MV-4-11 (cell line): ENCODE measurements at places on chromosomes 6 and 20.

GRCh38 chr6:90350689-90351554 is 54.3 kb upstream of the BACH2 start:
- DNase-seq: peak; percentile 94

DNA sequence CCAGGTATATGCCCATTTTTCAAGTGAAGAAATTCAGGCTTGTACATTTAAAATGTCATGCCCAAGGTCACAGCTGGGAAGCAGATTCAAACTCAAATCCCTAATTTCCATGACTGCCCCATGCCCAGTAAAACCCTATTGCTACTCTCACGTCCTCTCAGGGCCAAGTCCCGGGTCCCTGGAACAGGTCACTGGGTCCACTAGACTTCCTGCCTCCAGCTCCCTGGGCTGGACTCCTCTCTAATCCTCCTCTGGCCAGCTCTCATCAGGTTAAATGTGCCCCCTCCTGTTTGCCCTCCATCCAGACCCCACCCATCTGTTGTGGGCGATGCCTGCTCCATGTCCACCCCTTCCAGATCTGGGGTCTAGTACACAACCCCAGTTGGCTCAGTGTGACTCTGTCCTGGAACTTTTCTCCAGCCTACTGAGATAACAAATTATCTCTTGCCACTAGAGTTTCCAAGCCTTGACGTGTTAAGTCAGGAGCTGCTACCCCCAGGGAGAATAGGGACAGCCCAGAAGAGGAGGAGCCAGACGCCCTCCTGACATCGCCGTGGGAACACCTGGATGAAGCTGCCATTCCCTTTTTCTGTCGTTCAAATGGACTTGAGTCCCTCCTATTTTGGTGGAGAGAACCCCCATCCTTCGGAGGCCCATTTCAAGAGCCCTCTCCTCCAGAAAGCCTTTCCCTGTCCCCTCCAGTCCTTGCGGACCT is 3.7 kb upstream of the SPDEF start:
- no peak for DNase-seq

GRCh38 chr6:79073888-79074287 is 4.2 kb downstream of the PHIP start:
- no peak for DNase-seq

- peak; percentile 56 for DNase-seq
These were observed at the start of gene ME1 for GRCh38 chr6:83430611-83431544. ME1 (minus strand) TSS chr6:83431051; CDS start chr6:83430954, 97 bp downstream.

- no peak for DNase-seq
These were observed 43.1 kb upstream of the HLA-A start for GRCh38 chr6:29899281-29899680.

DNA sequence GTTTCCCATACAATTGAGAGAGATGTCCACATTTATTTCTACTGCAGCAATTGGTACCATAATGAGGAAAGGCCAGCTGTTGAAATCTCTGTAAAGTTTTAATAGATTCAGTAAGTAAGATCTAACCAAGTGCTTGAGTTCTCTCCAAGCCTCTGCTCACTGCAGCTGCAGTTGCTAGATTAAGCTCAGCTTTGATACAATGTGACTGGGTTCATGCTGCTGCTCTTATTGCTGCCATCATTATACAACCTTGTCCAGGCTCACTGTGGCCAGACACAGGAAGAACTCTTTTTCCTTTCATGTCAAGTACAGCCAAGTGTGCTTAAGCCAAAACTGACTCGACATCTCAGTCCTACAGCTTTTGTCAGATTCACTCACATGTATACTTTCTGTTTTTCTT is 423.5 kb downstream of the GJA1 start:
- no peak for DNase-seq

GRCh38 chr6:169161572-169162167 is 92.0 kb downstream of the THBS2 start:
- DNase-seq: no peak

- no peak for DNase-seq
These were observed 933.7 kb upstream of the GJE1 start for GRCh38 chr6:141199074-141199473.

DNA sequence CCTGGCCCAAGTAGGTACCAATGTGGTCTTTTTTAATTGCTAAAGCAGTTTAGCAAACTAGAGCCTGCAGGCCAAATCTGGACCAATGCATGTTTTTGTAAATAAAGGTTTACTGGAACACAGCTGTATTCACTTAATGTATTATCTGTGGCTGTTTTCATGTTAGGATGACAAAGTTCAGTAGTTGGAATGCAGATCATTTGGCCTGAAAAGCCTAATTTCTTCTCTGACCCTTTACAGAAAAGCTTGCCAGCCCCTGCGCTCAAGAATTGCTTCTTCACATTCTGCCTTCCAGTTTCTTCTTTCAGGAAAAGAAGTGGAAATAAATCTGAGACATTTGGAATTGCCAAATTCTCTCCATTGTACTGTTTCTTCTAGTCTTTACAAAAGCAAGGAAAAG is 90.0 kb upstream of the MC3R start:
- DNase-seq: no peak

DNA sequence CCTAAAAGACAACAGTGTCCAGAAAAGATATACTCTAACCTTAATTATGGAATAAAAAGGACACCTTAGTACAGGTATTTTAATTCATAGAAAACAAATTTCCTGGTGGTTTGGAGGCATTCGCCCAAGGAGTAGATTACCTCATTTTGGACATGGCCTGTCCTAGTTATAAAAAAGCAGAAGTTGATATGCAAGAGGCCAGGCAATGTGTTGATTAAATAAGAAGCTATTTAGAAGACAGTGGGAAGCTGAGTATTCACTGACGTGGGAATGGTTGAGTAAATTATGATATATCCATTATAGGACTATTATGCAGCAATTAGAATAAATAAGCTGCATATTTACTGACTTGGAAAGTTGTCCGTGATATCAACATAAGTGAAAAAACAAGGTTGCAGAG is 314.9 kb downstream of the ALDH8A1 start:
- peak; percentile 33 for DNase-seq

- no peak for DNase-seq
These were observed 468.2 kb downstream of the PKHD1 start for GRCh38 chr6:51619042-51619799.

DNA sequence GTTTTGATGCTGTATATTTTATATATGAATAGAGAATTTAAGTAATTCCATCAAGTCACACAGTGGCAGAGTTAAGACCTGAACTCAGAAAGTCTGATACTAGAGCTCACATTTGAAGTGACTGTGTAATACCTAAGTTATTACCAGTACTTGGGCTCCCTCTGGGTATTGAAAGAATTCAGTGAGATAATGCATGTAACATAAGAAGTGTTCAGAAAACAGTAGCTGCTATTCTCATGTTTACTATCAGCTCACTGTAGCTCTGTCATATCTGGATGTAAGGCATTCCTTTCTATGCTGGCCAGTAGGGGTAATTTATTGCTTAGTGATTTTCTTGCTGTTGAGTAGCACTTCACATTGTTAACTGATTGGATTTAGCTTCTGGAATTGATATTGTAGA is 44.6 kb downstream of the NKX2-4 start:
- no peak for DNase-seq

- DNase-seq: no peak
These were observed 336.6 kb downstream of the CDH4 start for GRCh38 chr20:61588411-61589385.
